CD4-positive, alpha-beta T cell treated with Interleukin-1 beta for 1 hour (primary cell): ENCODE measurements at places on chromosomes 2 and 18.
A peak's percentile ranks its signal among the peaks of the same experiment; 100 is the strongest.

DNA sequence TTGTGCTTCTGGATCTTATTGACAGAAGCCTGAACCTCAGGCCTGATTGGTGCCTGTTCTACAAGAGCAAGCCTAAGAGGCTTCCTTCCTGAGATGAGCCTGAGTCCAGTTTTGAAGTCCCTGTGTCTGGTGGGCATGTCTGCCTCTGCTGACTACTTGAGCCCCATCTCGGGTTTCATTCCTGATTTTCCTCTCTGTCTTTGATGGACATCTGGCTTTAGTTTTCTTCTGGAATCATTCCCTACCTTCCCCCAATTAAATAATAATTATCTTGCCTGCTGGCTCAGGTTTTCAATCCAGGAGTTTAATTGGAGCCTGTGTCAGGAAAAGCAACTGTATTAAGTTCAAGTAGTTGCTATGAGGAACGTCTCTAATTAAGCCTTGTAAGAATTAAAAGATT, 135.5 kb upstream of the MC4R start:
- no peak for DNase-seq

- DNase-seq: no peak
Measured at GRCh38 chr2:204074456-204074855, 137.9 kb downstream of the ICOS start.

DNA sequence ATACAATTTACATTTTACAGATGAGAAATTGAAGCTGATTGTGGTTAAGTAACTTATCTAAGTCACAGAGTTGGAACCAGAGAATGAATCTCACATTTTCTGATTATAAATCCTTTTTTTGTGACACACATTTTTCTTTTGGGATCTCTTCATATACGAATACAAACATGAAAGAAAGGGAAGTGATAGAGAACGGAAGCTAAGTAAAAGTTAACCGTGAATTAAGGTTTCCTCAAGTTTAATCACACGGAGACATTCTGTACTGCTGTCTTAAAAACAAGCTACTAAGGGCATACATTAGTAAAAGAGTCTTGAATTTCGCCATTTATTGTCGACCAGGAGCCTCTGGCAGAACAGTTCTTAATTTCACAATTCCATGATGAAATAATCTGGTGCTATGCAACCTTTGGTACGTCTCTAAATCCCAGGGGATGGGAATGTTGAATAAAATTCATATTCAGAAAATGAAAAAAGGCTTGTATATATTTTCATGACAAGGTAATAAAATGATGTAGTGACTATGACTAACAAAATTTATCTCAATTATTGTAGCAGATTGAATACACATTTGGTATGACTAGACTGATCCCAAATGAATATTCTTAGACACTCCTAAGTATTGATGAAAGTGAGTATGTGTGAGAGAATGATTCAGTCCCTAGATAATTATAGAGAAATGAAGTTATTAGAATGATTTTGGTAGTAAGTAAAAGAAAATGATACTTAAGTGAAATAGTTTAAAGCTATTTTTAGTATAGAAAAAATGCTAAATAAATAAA, 40.3 kb upstream of the ZSWIM2 start:
- no peak for DNase-seq

- DNase-seq: no peak
Measured at GRCh38 chr18:54776282-54776977, 51.8 kb upstream of the RAB27B start.

GRCh38 chr2:69553991-69554390, 89.5 kb downstream of the AAK1 start:
- DNase-seq: no peak

- DNase-seq: peak; percentile 18
Measured at GRCh38 chr2:129923265-129924091, 56.0 kb upstream of the RAB6C start.

DNA sequence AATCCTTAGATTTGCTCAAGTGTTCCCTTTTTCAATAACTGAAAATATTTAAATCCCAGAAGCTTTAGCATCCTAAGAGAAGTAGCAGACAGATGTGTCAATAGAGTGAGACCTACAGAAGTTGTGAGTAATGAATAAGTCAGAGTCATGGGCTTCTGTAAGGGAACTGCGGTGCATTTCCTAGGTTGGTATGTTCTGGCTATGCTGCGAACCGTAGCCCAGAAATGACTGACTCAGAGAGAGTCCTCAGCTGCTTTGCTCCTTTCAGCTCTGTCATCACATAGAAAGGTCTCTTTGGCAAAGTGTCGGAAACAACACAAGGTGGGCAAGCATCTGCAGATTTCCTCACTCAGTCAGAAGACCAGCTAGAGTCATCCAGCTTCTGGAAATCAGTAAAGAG, 297.1 kb downstream of the ARHGAP15 start:
- no peak for DNase-seq

GRCh38 chr2:66283787-66284186, 151.1 kb upstream of the MEIS1 start:
- no peak for DNase-seq

GRCh38 chr18:55592106-55592505, 4.1 kb upstream of the TCF4 start:
- DNase-seq: no peak

DNA sequence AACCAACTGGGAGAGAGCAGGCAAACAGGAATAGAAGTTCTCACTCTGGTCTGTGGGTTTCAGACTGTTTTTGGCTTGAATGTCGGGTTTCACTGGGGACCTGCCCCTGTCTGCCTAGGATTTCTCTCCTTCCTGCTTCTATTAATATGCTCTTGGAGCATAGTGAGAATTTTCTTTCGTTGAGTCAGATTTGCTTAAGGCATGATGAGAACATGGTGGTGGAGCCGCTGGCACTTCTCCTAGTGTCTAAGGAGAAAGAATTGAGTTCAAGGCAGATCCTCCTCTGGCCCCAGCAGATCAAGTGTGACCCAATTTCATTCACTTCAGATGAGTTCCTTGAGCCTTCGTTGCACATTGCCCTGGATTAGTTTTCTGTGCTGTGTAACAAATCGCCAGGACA, 103.9 kb upstream of the HS6ST1 start:
- DNase-seq: no peak

- DNase-seq: no peak
Measured at GRCh38 chr2:174708713-174709112, 55.6 kb downstream of the CHRNA1 start.

DNA sequence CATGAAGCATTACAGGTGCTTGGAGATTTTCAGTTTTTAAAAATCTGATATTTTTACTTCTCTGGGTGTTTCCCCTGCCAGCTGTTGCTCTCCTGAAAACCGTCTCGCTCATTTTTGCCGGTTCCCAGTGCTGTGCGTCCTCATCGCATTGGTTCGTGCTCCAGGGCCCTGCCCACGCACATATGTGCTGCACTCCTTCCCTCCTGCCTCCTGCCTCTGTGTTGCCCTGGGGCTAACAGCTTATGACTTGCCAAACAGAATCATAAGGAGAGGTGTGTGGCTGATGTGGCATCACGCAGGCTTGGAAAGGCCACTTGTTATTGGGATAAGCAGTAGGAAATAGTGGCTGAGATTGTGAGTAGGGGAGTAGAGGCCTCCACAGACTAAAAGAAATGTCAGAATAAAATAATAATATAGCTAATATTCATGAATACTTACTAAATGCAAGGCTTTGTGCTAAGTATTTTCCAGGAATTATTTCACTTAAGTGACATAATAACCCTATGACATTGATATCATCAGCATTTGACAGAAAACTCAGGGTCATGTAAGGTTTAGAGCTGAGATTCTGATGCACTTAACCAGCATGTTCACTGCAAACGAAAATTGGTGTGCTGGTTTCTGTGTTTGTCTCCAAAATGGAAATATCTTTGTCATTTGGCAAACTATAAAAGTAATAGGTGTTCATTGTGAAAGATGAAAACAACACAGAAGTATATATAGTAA, 53.5 kb downstream of the SLC4A1AP start:
- DNase-seq: no peak

DNA sequence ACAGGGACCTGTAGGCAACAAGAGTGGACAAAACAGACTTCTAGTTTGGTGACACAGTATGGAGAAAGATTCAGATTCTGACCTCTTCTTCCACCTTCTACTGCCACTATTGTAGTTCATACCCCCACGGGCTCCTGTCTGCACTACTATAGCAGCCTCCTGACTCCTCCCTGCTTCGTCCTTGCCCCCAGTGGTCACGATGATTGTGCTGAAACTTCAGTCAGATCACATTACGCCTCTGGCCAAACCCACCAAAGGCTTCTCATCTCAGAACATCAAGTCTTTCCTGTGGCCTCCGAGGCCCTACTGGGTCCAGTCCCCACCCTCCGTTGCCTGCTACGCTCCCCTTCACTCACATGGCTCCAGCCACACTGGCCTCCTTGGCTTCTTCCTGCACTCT, 147.6 kb downstream of the CYP26B1 start:
- no peak for DNase-seq

DNA sequence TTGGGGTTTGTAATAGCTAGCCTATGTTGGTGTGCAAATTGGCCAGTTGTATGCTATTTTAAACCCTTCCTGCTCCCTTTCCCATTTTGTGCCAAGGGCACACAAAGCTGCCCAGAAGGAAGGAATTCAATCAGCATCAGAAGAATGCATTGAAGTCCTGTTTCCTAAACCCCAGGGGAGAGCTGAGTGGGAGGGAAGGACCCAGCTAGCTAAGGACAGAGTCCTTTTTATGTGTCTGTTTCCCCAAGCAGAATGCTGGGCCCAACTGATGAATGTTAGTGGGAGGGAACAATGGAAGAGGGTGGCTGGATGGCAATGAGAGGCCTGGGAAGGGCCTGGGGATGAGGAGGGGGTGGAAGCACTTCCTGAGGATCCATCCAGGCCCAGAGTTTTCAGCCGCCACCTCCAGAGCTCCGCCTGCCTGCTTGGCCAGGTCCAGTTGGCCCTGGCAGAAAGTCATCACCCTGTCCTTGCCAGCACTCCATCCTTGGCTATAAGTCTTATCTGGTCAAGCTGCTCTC, 32.7 kb downstream of the MEX3C start:
- no peak for DNase-seq

GRCh38 chr2:43420389-43420801, 175.4 kb downstream of the THADA start:
- no peak for DNase-seq

DNA sequence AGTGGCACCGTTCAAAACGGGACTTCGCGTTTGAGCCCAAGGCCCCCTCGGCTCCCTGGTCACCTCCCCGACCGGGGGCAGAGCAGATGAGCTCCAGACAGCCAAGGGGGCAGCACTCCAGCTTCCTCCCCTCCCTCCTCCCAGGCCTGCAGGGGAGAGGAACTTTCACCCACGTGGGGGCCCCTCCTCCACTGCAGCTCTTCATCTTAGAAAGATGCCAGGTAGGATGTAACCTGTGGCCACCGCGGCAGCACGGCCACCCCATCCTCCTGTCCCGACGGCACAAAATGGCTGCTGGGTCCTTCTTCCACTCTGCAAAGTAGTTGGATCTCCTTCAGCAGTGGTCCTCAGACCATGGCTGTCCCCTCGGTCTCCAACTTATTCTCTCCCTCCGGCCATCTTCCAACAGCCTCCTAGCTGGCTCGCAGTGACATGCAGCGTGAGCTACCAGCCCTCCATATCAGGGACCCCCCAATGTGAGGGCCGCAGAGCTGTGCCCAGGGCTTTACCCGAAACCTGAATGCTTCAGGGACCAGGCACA, 94.5 kb upstream of the ID2 start:
- no peak for DNase-seq

DNA sequence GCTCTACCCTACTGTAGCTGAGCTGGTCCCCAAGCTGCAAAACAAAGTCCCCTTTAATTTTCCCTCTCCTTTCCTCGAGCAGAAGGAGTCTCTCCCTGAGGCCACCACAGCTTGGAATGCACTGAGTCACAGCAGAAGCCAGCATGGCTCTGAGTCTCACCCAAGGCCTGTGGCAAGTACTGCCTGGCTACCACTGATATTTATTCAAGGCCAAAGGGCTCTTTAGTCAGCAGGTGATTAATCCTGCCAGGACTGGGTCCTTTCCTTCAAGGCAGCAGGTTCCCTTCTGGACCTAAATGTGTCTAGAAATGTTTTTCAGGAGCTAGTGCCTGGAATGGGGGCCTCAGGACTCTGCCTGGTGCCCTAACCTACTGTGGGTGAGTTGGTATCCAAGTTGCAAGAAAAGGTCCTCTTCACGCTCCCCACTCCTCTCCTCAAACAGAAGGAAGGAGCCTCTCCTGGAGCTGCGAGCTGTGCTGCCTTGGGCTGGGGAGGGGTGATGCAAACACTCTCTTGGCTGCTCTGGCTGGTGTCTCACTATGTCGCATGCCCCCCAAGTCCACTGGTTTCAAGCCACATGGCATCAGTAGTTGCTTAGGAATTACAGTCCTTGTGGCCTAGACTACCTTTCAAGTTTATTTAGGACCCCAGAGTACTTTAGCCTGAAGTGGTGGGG, 53.4 kb downstream of the CD28 start:
- DNase-seq: no peak

- no peak for DNase-seq
Measured at GRCh38 chr18:60893355-60894097, 439.7 kb upstream of the CDH20 start.

DNA sequence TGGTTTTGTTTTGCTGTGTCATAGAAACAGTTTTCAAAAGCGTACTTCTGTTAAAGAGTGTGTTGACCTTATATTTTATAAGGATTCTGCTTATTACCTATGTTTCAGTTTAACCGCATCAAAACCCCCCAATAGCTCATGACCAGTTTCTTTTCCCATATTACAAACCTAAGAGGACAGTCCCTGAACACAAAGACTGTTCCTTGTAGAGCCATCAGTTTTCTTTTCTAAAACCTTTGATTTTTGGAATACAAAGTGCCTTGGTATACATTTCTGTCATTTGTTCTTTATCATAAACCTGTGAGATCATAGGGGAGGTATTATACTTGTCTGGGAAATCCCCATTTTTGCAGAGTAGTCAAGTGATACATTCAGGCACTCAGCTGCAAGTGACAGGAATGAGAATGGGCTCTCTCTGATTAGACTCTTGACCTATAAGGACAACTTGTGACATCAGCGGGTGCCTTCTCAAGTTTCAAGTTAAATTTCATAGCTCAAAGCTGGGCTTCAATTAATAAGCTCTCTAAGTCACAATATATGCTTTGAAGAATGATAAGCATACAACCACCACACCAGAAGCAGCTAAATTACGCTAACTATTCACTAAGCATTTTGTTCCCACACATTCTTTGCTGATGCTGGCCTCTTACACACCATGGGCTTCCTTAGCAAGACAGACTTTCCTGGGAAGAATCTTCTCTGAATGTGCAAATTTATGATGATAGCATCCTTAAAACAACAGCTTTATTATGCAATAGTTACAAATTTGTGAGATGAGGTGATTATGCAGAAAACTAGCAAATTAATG, 97.5 kb upstream of the CD302 start:
- no peak for DNase-seq

DNA sequence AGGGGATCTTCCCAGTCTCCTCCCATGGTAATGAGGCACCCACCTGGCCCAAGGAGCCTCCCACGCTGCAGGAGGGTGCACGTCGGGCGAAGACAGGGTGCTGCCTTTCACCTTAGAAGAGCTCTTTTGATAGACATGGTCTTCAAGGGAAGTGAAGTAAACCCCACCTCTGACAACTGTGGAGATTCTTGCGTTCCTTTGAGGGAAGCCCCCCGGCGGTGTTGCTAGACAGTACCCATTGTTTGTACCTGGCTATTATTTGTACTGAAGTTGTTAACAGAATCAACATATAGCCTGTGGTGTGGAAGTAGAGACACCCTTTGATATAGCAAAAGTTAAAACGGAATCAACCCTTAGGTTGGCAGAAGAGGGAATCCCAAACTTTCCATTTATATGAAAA, 648.0 kb downstream of the GALR1 start:
- DNase-seq: no peak
